Ovary (tissue), 10 donors: ENCODE measurements at places on chromosomes 6 and 20. TPM values are rescaled to one million over a fixed set of nuclear protein-coding genes. Genes with fewer than 3 reads are reported as not detected.
A peak's percentile ranks its signal among the peaks of the same experiment; 100 is the strongest.

The SLC22A7 gene
- not detected for polyA plus RNA-seq

The FOXS1 gene
- polyA plus RNA-seq, result 0.52 TPM

The GABRR1 gene
- not detected for polyA plus RNA-seq

- DNase-seq, result no peak
- H3K36me3 ChIP-seq, result no peaks in the 10 kb centered on the region
- H3K4me1 ChIP-seq, result no peaks in the 10 kb centered on the region
- no peak overlapping the region for H3K27ac ChIP-seq
- H3K27me3 ChIP-seq, result no peaks in the 10 kb centered on the region
Measured at GRCh38 chr6:17485181-17485580, 91.8 kb downstream of the CAP2 start.

- no peak overlapping the region for H3K27ac ChIP-seq
- H3K4me3 ChIP-seq, result peak overlapping the region; percentile 93
- DNase-seq, result no peak
- no peaks in the 10 kb centered on the region for H3K36me3 ChIP-seq
Measured at GRCh38 chr6:70668499-70668812, 773 bp downstream of the SMAP1 start.

- no peak overlapping the region for H3K4me3 ChIP-seq
- H3K27ac ChIP-seq, result no peak overlapping the region
- no peaks in the 10 kb centered on the region for H3K4me1 ChIP-seq
Measured at GRCh38 chr6:51526922-51527321, 560.5 kb downstream of the PKHD1 start.

DNA sequence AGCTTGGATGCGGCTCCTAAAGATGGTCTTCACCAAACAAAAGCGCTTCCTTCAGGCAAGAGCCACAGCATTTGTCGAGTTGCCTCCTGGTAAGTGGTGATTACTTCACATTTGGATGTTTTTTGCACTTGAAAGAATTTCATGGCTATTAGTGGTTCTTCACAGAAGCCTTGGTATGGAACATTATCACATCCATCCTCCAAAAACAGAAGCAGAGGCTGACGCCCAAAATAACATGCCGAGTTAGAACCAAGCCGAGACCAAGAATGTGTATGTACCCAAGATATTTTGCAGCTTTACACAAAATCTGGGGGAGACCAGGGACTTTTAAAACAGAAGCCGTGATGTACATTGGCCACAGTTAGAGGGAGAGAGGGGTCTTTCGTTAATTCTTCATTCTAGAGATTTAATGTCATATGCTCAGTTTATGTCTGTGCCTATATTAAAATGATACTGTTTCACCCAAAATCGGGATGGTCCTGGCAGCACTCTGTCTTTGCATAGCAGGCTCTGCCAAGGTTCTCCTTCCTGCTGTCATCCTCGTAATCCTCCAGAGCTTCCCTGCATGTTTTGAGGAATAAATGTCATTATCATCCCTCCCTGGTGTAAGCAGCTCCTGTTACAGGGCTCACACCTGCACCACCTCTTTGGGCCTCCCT, 109.3 kb downstream of the TMEM242 start:
- DNase-seq, result no peak
- no peaks in the 10 kb centered on the region for H3K27me3 ChIP-seq
- H3K4me3 ChIP-seq, result no peak overlapping the region
- no peak overlapping the region for H3K27ac ChIP-seq

DNA sequence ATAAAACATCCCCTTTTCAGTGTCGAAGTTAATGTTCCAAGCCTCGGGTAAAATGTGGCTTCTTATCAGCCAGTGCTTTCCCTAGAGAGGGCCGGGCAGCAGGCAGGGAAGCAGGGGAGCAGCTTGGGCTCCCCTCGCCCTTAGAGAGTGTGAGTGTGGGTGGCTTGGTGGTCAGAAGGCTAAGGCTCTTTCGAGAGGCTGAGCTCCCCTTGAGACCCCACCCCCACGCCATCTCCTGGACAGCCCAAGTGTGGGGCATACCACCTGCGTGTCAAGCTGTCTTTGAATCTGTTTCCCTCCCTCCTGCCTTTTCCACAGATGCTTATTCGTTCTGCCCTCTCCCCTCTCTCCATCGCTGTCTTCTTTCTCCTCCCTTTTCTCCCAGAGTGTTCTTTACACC, 95.1 kb upstream of the FOXP4 start:
- H3K4me1 ChIP-seq, result peaks cover 9% of the 10 kb centered on the region
- H3K27ac ChIP-seq, result no peak overlapping the region
- no peak for DNase-seq
- no peak overlapping the region for H3K4me3 ChIP-seq
- no peaks in the 10 kb centered on the region for H3K36me3 ChIP-seq
- no peaks in the 10 kb centered on the region for H3K27me3 ChIP-seq

- H3K27ac ChIP-seq, result no peak overlapping the region
- no peaks in the 10 kb centered on the region for H3K27me3 ChIP-seq
- no peak overlapping the region for H3K4me3 ChIP-seq
- no peak for DNase-seq
Measured at GRCh38 chr20:32487381-32487780, 97.8 kb downstream of the NOL4L start.

GRCh38 chr20:51733070-51733469, 35.1 kb downstream of the ATP9A start:
- H3K4me1 ChIP-seq, result peaks cover 12% of the 10 kb centered on the region
- no peak overlapping the region for H3K4me3 ChIP-seq
- no peaks in the 10 kb centered on the region for H3K27me3 ChIP-seq
- no peak overlapping the region for H3K27ac ChIP-seq
- H3K36me3 ChIP-seq, result no peaks in the 10 kb centered on the region
- no peak for DNase-seq

GRCh38 chr6:131227158-131227543, 91.9 kb downstream of the AKAP7 start:
- H3K27me3 ChIP-seq, result no peaks in the 10 kb centered on the region
- no peak overlapping the region for H3K27ac ChIP-seq
- no peaks in the 10 kb centered on the region for H3K4me1 ChIP-seq
- H3K36me3 ChIP-seq, result no peaks in the 10 kb centered on the region
- no peak overlapping the region for H3K4me3 ChIP-seq

- peaks cover 7% of the 10 kb centered on the region for H3K4me1 ChIP-seq
- no peaks in the 10 kb centered on the region for H3K36me3 ChIP-seq
- peak; percentile 23 for DNase-seq
- H3K27ac ChIP-seq, result no peak within 1 kb of the TSS
Measured at GRCh38 chr20:56628873-56629463, at the start of gene TFAP2C. TSS of gene TFAP2C (plus strand) at chr20:56629306. CDS start at chr20:56629545, 239 bp downstream.

- DNase-seq, result no peak
- no peaks in the 10 kb centered on the region for H3K4me1 ChIP-seq
- H3K4me3 ChIP-seq, result no peak overlapping the region
- no peak overlapping the region for H3K27ac ChIP-seq
Measured at GRCh38 chr6:100892116-100892515, 11.0 kb upstream of the ASCC3 start.

GRCh38 chr6:137845460-137845859, 21.6 kb upstream of the TNFAIP3 start:
- H3K27me3 ChIP-seq, result no peaks in the 10 kb centered on the region
- no peak for DNase-seq
- no peak overlapping the region for H3K27ac ChIP-seq
- no peaks in the 10 kb centered on the region for H3K4me1 ChIP-seq
- H3K36me3 ChIP-seq, result no peaks in the 10 kb centered on the region

- no peaks in the 10 kb centered on the region for H3K27me3 ChIP-seq
- H3K4me1 ChIP-seq, result no peaks in the 10 kb centered on the region
- no peak overlapping the region for H3K27ac ChIP-seq
- no peak for DNase-seq
- no peak overlapping the region for H3K4me3 ChIP-seq
Measured at GRCh38 chr6:104170401-104170800, 689.3 kb downstream of the HACE1 start.

GRCh38 chr20:1323830-1324597, 4.9 kb downstream of the SDCBP2 start:
- H3K4me3 ChIP-seq, result no peak overlapping the region
- no peaks in the 10 kb centered on the region for H3K27me3 ChIP-seq
- H3K36me3 ChIP-seq, result no peaks in the 10 kb centered on the region

GRCh38 chr6:126054802-126055201, 68.5 kb downstream of the TRMT11 start:
- no peak for DNase-seq
- no peak overlapping the region for H3K27ac ChIP-seq
- no peaks in the 10 kb centered on the region for H3K4me1 ChIP-seq
- no peaks in the 10 kb centered on the region for H3K36me3 ChIP-seq

GRCh38 chr6:121485359-121485811, 49.9 kb downstream of the GJA1 start:
- DNase-seq, result no peak
- no peak overlapping the region for H3K27ac ChIP-seq
- H3K4me1 ChIP-seq, result no peaks in the 10 kb centered on the region

DNA sequence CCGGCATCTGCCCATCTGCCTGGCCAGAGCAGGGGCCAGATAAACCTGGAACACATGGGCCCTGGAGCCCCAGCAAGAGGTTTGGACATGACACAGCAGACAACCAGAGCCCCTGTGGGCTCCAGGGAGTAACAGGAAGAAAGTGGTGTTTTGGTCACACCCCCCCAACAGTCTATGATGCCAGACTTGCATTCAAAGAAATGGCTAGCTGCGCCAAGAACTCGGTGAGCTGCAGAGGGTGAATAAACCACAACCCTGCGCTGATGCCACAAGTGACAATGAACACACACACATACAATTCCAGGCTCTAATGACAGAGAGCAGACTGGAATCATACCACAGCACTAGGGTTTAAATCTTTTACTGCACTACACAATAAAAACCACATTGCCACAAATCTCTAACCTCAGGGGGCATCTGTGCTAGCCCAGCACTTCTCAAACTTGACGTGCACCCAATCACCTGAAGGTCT, 34.0 kb downstream of the TRERF1 start:
- no peak overlapping the region for H3K4me3 ChIP-seq
- DNase-seq, result no peak
- peaks cover 2% of the 10 kb centered on the region for H3K4me1 ChIP-seq

GRCh38 chr6:80003826-80004172, 650 bp upstream of the TTK start:
- no peaks in the 10 kb centered on the region for H3K27me3 ChIP-seq
- H3K27ac ChIP-seq, result peak overlapping the region; percentile 61
- H3K4me1 ChIP-seq, result peaks cover 5% of the 10 kb centered on the region
- H3K4me3 ChIP-seq, result peak overlapping the region; percentile 56
- no peak for DNase-seq
